ENCODE measurements at places on chromosomes 13 and 19.

DNA sequence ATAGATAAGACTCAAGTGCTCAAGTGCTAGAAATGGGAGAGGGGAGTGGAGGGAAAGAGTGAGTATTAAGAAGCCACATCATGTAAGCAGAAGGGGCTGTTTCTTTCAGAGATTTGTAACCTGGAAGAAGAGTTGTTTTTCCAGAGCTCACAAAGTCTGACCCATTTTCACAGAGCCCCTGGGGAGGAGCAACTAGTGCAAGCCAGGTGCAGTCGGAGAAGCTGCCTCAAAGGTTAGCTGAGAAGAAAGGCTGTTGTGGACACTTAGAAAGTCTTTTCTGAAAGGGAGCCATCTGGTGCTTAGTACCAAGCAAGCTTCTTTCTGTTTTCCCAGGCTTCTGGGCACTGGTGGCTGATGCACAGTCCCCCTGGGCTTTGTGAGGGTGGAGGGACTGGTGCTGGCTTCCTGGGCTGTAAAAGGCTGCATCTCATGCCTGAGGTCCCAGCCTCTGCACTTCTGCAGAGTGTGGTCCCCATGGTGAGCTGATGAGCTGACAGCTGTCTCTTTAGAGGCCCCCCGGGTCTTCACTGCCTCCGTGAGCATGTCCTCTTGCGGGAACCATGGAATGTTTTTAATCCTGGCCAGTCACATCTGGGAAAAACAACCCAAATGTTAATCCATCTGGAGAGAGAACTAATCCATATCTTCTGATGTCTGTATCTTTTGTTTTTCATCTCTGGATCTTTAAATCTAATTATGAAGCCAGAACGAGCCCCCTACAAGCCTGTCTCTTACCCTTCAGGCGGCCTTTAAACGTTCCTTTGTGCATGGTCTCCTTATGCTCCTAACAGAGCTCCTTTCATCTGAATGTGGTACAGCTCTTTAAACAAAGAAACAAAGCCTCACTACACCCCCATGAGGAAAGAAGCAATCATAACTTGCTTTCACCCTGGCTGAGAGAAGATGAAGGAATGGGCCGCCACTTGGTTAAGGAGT lies 40.2 kb downstream of the OLFM4 start:
- DNase-seq = no peak

DNA sequence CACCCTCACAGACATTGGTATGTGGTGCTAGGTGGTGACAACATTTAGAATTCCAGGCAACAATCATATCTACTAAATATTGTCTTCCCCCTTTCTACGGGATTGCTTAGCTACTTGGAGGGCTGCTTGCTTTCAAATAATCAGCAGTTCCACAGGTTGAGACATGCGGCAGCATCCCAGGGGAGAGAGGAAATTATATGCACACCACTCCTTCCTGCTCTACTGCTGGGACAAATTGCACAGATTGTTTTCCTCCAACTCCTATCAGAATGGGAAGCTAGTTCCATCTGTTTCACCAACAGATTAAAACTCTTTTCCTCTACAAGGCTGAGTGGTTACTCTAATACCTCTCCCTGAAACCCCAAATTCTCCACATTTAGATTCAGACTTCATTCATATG lies 275.4 kb downstream of the DNAJC15 start:
- DNase-seq = no peak

- no peak for DNase-seq
Measured at GRCh38 chr19:13899393-13899792, 6.5 kb downstream of the BRME1 start.

GRCh38 chr13:99867535-99868257 lies 103.9 kb downstream of the ZIC5 start:
- no peak for DNase-seq

- DNase-seq = peak; percentile 15
Measured at GRCh38 chr19:52094526-52095130, 937 bp downstream of the ZNF841 start.

- DNase-seq = no peak
Measured at GRCh38 chr13:28246891-28247290, 108.5 kb downstream of the PAN3 start.

GRCh38 chr19:2702170-2703076 lies at the start of gene GNG7:
TSS of gene GNG7 (minus strand) at chr19:2702694. CDS start at chr19:2520688, 182,006 bp downstream.
- DNase-seq = peak; percentile 31

- no peak for DNase-seq
Measured at GRCh38 chr13:37313372-37313771, 207.9 kb upstream of the CSNK1A1L start.

GRCh38 chr13:64930636-64931035 lies 2299.5 kb downstream of the PCDH9 start:
- DNase-seq = no peak

GRCh38 chr19:4372165-4373012 lies 28.0 kb downstream of the SH3GL1 start:
- DNase-seq = no peak
